ENCODE measurements at places on chromosomes 7 and 10.

DNA sequence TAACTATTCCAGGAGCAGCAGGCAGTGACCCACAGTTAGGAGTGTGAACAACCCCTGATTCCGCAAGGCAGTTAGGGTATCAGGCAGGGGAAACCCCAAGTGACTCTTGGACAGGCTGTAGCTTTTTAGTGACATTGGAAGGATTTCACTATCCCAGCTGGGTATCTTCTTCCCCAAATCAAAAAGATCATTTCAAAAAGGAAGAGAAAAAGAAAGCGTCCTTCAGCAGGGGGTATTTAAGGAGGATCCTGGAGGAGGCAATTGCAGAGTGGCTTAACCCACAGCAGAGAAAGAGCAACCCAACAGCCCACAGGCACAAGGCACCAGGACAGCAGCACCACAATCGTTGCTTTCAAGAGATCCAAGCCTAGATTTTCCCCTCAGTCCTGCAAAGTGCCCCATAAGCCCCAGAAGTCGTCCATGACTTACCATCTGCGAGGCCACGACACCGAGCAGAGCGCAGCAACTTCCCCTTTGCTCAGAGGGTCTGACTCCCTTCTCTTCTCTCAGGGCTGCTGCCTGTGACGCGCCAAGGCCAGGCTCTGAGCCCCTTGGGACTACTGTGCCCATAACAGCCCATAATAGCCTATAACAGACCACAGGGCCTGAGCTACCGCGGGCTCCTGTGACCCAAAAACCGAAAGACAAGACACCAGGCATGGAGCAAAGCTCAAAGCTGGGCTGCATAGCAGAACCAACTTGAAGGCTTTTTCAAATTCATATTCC, 19.8 kb downstream of the PIK3AP1 start:
- peak; percentile 65 for DNase-seq

DNA sequence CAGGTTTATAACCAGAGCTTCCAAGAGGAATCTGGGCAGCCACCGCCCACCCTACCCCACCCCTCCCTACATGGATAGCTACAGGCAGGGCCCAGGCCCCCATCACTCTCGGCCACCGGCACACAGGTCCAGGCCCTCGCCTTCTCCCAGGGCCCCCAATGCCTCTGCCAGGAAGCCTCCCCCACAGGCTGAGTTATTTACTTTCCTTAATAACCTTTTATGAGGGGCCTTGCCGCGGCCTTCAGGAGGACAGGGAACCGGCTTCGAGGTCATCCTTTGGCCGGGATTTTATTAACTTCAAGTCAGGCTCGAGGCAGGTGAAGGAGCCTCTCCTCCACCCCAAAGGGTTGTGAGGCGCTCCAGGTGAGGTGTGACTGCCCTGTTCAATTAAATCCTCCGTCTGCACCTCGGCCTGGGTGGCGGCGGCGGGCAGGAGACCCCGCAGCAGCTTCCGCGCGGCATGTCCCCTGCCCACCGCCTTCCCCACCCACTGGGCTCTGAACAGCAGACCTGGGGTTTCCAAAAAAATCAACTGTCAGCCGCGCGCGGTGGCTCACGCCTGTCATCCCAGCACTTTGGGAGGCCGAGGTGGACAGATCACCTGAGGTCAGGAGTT, 106.5 kb downstream of the MICALL2 start:
- no peak for DNase-seq

DNA sequence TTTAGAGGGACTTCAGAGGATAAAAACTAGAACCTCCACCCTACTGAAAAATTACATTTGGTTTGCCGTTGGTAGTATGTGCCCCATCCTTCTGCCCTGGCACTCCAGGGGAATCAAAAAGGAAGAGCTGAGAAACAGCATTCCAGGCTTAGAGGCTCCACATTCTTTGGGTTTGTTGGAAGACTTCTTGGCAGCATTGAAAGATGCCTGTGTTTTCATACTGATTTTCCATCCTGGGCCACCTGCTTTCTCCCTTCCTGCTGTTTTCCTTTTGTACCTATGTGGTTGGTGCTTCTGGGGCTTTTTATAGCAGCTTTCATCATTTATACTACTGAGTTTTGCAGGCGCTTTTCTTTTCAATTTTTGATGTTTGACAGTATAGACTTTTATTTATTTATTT, 61.7 kb downstream of the AUTS2 start:
- DNase-seq: no peak

DNA sequence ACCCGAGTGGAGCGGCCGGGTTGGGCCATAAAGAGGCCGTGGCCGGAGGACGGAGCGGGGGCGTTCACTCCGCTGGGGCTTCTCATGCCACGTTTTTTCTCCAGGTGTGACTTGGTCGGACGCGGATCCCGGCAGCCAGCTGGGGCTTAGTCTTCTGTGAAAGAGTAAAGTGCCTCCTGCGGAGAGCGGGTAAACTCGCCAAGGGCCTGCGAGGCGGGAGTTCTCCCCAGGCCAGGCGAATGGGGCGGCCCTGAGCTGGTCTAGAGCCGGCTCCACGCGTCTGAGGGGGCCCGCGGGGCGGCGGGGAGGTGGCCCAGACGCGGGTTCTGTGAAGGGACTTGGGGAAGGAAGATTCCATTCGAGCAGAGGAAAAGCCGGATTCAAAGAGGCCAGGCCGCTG, 86.3 kb upstream of the VIPR2 start:
- DNase-seq: no peak

- no peak for DNase-seq
Measured at GRCh38 chr7:81195033-81195432, 276.2 kb upstream of the SEMA3C start.

DNA sequence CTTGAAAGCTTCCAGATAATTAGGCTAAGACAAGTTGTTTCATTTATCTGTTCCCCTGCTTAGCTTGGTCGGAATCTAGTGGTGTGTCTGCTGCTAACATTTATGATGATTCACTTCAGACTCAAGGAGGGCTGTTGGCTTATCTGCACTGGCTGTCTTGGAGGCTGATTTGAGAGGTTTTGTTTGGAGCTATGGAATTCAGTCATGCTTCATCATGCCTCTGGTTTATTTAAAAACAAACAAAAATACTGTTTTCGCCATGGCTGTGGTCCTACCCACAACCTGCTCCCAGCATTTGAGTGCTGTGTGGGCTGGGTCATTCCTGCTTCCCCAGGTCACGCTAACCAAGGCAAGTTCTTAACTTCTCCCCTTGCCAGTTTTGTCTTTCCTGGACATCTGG, 11.7 kb upstream of the ARPC1B start:
- no peak for DNase-seq

DNA sequence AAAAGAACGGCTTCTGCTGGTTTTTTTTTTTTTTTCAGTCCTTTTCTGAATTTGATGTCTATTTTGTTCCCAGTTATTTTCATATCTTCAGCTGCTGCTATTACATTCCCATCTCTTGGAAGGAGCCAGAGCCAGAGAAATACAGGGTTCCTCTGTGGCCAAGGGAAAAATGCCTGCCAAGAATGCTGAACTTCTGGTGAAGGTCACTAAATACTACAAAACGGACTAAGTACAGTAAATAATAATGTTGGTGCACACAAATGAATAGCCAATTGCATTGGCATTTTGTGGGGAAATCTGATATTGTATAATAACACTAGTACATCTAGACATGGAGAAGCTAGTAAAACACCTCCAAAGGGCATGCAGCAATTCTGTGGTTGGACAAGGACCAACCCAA, 56.3 kb upstream of the ZEB1 start:
- no peak for DNase-seq

DNA sequence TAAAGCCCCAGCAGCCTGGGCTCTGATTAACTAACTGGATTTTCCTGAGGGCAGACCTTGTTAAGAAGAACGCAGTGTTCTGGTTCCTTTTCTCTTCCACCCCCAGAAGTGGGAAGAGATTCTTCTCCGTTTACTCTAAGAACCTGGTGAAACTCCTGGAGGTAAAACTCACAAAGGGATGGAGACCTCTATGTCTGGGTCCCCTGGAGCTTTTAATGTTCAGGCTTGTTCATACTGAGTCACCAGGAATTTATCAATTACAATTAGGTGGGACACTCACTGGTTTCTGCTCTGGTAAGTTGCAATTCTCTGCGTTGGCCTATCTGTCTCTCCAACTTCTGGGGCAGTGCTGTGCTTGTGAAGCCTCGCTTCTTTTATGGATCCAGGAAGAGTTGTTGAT, 73.3 kb upstream of the CACNB2 start:
- DNase-seq: no peak

DNA sequence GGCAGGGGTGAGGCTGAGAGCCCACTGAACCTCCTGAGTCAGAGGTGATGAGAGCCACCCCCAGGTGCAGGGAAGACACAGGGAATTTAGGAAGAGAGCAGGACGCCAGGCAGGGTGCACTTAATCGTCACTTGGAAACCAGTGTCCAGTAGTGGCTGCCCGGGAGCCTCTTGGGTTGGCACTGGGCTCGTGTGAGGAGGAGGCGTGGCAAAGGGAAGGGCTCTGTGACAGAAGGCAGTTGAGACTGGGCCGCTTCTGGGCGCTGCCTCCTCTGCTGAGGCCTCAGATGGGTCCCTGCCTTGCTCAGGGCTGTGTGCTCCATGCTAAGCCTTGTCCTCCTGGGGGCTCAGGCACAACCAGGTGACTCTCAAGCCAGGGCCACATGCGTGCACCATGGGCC, 13.3 kb downstream of the RET start:
- no peak for DNase-seq

DNA sequence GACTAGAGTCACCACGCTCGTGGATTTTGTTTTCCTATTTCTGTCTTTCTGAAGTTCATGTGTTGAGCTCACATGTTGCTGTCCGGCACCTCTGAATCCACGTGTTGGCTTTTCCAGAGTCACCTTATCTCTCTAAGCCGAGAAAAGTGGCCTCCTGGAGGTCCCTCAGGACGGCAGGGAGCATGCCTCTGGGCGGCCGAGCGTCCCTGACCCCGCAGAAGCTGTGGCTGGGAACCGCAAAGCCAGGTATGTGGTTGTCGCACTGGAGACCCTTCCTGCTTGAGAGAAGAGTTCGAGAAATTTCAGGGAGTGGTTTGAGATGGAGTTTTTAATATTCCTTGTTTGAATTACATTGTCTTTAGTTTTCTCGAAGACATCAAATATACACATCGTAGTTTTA, 12.6 kb downstream of the IQCE start:
- DNase-seq: no peak

All from common myeloid progenitor, CD34-positive (primary cell).